ENCODE measurements at places on chromosomes 12 and 14.

GRCh38 chr12:108647585-108648287 is 14.0 kb upstream of the SELPLG start:
- DNase-seq = no peak

DNA sequence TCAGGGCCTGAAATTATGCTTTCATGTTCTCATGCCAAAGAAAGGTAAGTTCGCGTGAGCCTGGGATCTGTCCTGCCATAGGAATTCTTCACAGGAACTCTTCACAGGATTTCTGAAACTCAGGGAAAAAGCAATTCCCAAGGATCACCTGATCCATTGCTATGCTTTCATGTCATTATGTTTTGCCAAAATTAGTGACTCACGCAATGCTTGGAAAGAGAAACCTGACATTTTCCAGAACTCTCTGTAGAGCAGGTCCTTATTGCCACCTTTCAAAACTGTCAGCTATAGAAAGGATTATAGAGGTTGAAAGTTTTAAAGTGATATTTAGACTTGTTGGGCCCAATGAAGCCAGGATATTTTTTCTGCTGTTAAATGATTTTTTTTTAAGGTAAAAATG is 6.3 kb upstream of the KCNJ8 start:
- DNase-seq = no peak

DNA sequence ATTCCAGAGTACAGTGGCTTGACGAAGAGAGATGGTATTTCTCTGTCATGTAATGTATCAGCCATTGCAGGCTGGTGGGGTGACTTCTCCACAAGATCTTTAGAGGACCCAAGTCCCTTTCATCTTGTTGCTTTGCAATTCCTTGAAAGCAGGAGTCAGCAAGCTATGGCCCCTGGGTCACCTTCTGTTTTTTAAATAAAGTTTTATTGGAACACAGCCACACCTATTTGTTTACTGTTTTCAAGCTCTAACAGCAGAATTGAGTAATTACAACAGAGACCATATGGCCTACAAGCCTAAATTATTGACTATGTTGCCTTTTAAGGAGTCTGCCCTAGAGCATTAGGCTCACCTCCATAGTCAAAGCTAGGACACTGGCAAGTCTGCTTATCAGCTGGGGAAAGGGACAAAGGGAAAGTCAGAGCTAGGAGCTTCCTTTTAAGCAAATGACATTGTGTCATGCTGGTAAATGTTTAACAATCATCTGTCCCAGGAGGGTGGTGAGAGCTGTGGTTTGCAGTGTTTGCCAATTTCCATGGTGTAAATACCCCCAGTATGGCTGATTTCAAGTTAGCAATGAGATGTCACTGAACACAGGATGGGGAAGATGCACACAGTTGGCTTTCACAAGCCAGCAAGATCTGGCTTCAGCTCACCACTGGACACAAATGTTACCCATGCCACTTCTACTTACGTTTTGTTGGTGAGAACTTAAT is 87.7 kb upstream of the PWP1 start:
- no peak for DNase-seq

- no peak for DNase-seq
These were observed 60.5 kb downstream of the PTPRQ start for GRCh38 chr12:80504389-80505163.

- DNase-seq = no peak
These were observed 5.1 kb downstream of the ARHGDIB start for GRCh38 chr12:14956024-14956891.

DNA sequence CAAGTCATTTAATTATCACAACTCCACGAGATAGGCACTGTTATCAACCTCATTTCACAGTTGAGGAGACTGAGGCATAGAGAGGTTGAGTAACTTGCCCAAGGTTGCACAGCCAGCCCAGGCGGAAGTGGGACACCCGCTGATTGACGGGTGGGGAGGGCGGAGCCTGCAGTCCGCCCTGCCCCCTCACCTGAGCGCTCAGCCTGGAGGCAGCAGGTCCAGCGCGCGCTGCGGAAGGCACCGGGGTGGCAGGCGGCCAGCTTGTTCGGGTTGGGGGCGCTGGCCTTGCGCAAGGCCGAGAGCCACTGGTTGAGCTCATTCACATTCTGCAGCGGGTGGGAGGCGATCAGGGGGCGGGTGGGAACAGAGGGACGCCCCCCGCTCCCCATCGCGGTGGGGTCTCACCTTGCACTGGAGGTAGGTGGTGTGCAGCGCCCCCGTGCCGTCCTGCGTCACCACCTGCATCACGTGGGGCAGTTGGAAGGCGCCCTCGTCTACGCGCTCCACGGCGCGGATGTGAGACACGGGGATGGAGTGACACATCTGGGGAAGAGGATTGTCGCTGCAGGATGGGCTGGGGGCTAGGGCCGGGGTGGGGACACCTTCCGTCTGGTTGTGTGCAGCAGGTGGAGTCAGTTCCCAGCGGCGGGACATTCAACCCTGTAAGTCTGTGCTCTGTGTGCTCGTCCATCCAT is 31.7 kb downstream of the RASAL1 start:
- no peak for DNase-seq

DNA sequence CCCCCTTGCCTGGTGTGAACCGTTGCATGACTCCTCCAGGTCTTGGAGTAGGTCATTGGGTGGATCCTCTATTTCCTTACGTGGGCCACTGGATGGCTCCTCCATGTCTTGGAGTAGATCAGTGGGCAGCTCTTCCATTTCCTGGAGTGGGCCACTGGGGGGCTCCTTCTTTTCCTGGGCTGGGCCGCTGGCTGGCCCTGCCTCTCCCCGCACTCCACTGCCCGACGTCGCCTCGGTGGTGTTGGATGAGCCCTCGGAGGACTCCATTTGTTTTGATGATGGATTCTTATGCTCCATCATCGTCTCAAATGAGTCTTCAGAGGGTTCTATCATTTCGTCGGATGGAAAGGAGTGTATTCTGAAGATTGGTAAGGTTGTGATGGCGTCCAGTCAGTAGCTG is 19.1 kb downstream of the RTL1 start:
- no peak for DNase-seq

GRCh38 chr12:65926119-65926908 is 102.0 kb downstream of the HMGA2 start:
- no peak for DNase-seq

- DNase-seq = no peak
These were observed 258.5 kb downstream of the NOVA1 start for GRCh38 chr14:26339381-26339780.

- no peak for DNase-seq
These were observed 7.6 kb upstream of the KRT80 start for GRCh38 chr12:52199294-52199919.

DNA sequence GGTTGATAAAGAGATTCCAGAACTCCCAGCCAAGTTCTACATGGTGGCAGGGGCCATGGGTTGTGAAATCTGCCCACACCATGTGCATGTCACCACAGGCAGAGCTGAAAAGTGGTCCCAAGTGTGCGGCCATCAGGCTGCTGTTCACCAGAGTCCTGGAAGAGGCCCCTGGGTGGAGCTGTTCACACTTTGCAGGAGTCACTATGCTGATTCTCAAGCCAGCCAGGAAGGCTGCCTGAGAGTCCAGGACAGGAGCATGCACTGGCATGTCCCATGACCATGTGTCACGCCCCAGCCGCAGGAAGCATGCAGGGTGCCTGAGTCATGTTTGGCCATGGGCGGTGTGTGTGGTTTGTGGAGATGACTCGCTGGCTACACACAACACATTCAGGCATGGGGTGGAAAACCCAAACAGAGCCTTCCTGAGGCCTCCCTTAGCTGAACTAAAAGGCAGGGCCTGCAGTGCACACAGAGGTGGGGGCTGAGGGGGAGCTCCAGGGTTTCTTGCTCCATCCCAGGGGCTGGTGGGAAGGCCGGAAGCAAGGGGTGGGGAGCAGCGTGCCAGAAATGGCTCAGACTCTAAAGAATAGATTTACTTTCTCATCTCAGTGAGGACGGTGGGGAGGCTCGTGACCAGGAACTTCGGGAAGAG is 19.4 kb downstream of the ABCB9 start:
- DNase-seq = no peak

GRCh38 chr12:7966563-7966962 is 30.6 kb upstream of the SLC2A3 start:
- no peak for DNase-seq

GRCh38 chr14:68667313-68667791 is 125.5 kb downstream of the ZFP36L1 start:
- DNase-seq = no peak

GRCh38 chr14:106790189-106791036 is 1264.0 kb downstream of the TMEM121 start:
- DNase-seq = no peak

DNA sequence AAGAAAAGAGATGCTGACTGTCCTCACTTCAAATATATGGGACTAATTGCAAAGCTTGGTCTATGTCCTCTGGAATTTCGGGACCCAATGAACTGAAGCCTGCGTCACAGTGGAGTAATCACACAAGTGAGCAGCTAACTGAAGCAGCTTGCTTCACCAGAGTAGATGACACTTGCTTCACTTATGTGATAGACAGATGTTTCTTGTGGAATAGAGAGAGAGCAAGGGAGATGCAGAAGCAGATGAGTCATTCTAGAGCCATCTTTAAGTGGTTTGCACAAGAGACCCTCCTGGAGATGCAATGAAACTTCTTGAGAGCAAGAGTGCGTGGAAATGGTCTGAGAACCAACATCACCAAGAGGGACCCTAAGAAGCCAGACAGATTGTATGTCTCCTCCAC is 1537.1 kb upstream of the FLRT2 start:
- no peak for DNase-seq
